ENCODE measurements at places on chromosomes 5 and 9. TPM values are rescaled to one million over a fixed set of nuclear protein-coding genes. Genes with fewer than 3 reads are reported as not detected.

The THBS4 gene
- 9.2 TPM for total RNA-seq

The MCC gene
- total RNA-seq = 18.2 TPM

The CATSPER3 gene
- total RNA-seq = 0.68 TPM

The TMC1 gene
- total RNA-seq = 0.27 TPM

The C5orf22 gene
- 22.5 TPM for total RNA-seq

The MOB3B gene
- total RNA-seq = 1.6 TPM

The NTRK2 gene
- 20.6 TPM for total RNA-seq

The DOCK2 gene
- 12.1 TPM for total RNA-seq

The SH3RF2 gene
- 56.2 TPM for total RNA-seq

The GRAMD2B gene
- total RNA-seq = 32.7 TPM

GRCh38 chr5:82820961-82821845 lies 256.0 kb downstream of the TMEM167A start:
- DNase-seq = no peak

GRCh38 chr5:143347046-143347445 lies 56.4 kb downstream of the NR3C1 start:
- no peak for DNase-seq

DNA sequence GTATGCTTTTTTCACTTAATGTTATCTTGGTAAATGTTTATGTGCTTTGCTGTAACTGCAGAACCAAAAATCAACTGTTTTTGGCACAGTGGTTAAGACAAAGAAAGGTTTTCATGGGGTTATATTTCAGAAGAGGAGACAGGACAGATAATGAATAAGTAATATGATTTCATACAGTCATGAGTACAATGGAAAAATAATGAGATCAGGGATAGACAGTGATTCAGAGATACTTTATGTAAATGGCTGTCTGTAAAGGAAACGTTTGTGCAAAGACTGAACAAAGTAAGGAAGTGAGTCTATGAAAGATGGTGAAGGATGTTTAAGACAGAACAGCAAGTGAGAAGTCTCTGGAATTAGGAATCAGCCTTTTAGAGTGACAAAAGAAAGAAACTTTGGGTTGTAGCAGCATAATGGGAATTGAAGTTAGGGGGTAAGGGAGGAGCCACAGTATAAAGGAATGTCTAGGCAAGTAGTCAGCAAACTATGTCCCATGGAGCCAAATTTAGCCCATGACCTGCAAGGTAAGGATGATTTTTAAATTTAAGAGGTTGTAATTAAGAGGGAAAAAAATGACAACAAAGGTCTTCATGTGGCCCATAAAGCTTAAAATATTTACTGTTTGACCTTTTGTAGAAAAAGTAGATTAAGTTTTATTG lies 55.0 kb downstream of the TNPO1 start:
- no peak for DNase-seq

DNA sequence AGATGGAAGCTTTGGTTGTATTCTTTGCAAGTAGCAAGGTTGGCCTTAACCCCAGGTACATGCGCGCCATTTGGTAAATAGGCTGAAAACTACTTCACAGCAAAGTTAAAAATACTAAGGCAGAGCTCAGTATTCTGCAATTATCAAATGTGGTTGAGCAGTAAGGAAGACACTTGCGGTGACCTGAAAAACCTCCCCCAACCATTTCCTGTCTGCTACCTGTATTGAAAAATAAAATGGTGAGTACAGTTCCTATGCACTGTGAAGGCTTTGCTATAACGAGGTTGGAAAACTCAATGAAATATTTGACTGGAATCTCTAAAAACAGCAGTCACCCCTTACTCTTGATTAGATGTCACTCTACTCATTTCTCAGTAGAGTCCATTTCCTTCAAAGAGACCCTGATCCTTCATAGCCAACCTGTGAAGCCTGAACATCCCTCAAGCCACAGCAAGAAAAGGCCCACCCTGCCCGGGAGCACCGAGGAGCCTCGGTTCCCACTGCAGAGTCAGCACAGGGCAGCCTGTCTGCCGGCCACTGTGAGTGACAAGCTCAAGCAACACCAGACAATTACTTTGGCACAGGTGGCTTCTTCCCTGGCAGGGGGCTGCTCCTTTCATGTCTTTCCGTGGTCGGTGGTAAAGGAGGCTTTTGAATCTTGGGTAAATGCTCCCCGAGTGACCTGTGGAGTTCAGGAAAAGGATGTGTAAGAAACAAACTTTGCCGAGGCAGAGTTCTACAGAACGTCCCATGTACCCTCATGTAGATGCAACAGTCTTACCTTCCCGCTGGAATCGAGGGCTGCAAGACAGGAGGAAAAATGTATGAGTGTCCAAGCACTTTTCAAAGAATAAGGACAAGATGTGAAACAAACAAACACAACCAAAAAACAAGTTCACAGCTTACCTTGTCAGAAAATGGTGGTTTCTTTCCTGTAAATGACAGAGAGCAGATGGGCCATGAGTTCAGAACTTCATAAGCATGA lies 29.6 kb downstream of the C5orf58 start:
- DNase-seq = no peak

GRCh38 chr5:73759771-73760170 lies 133.8 kb downstream of the ARHGEF28 start:
- DNase-seq = no peak

DNA sequence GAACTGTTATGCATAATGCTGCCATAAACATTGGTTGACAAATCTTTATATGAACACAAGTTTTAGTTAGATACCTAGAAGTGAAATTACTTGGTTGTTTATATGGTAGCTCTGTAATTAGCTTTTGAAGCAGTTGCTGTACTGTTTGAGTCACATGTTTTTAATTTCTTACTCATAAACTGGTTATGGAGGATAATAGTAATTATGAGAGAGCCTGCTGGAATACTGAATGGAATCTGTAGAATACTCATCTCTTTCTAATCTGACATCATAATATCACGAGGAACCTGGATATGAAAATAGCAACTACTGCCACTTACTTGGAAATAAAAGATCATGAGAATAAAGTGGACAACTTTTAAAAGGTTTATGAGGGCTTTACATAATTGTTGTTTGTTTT lies 509.2 kb downstream of the CETN3 start:
- no peak for DNase-seq

DNA sequence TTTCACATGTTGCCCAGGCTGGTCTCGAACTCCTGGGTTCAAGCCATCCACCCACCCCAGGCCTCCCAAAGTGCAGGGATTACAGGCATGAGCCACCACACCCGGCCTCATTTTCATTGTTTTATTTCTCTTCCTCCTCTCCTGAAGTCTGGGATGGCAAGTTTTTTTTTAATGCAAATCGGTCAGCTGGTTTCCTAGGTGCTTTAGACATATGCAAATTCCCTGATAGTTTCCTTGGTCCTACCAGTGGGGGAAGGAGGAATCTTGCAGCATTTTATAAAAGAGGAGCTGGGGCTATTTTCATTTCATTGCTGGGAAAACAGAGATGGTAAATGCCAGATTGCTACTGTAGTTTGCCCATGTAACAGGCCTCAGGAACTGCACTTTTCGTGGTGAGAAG lies 179.4 kb downstream of the ACTL7B start:
- DNase-seq = no peak

GRCh38 chr5:139391570-139392323 lies 2.0 kb upstream of the MZB1 start:
- no peak for DNase-seq

DNA sequence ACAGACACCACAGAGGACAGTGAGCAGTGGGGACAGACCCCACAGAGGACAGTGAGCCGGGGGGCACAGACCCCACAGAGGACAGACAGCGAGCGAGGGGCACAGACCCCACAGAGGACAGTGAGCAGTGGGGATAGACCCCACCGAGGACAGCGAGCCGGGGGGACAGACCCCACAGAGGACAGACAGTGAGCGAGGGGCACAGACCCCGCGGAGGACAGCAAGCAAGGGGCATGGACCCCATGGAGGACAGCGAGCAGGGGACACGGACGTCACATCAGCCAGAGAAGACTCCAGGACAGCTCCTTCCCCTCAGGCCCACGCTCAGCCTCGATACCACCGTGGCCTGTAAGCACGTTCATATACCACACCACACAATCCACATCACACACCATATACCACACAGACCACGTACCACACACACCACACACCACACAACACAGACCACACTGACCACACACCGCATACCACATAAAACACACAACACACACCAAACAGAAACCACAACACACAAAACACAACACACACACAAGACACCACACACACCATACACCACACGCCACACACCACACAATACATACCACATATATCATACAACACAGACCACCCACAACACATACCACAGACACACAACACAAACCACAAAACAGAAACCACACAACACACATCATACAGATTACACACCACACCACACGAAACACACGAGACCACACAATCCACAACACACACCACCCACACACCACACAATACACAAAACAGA lies 5.2 kb upstream of the ZDHHC11 start:
- DNase-seq = peak; percentile 16

GRCh38 chr5:121350181-121350930 lies 501.3 kb upstream of the FTMT start:
- no peak for DNase-seq

GRCh38 chr5:154770111-154770510 lies 14.9 kb downstream of the LARP1 start:
- no peak for DNase-seq

DNA sequence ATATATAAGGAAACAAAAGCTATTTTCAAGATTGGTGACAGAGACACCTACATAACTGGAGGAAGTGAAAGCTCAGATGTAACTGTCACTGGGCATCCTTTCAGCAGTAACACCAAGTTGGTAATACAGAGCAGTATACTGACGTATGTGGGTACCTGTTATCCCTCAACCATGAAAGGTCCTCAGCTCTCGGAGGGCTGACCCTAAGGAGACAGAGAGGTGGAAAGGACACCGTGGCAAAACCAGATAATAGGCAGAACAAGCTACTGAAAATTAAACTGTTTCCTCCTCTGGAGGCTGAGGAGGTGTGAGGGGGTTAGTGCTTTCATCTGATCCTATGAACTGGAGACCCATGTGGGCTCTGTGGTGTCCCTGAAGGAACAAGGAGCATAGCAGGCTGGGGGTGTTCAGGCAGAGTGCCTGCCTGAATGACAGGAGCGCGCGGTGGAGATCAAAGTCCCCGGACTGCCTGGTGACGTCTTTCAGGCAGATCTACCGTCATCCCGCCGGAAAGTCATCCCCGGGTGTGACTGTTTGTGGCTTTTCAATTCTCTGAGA lies 130.2 kb upstream of the FSTL4 start:
- DNase-seq = no peak

DNA sequence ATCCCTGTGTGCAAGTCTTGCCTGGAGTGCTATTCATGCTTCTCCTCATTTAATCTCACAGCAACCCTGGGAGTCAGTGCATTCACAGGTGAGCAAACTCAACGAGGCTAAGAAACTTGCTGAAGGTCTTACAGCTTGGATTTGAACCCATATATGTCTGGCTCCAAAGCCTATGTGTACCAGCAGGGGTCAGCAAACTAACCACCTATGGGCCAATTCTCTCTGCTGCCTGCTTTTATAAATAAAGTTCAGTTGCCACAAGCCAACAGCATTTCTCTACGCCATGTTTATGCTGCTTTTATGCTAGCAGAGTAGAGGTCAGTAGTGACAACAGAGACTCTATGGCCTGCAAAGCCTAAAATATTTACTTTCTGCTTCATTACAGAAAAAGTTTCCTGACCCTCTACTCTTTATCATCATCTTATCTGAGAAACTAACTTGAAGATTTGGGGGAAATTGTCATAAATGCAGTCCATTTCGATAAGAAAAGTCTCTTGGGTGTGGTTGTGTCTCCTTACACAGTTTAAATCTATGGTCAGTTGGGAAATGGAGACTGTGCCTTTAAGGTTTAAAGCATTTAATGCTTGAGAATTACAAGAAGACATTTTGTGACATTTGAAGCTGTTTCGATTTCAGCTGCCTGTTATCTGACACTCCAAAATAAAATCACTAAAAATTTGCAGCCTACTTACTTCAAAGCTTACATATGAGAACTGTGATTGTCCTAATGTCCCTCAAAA lies 137.7 kb downstream of the PRELID2 start:
- no peak for DNase-seq

DNA sequence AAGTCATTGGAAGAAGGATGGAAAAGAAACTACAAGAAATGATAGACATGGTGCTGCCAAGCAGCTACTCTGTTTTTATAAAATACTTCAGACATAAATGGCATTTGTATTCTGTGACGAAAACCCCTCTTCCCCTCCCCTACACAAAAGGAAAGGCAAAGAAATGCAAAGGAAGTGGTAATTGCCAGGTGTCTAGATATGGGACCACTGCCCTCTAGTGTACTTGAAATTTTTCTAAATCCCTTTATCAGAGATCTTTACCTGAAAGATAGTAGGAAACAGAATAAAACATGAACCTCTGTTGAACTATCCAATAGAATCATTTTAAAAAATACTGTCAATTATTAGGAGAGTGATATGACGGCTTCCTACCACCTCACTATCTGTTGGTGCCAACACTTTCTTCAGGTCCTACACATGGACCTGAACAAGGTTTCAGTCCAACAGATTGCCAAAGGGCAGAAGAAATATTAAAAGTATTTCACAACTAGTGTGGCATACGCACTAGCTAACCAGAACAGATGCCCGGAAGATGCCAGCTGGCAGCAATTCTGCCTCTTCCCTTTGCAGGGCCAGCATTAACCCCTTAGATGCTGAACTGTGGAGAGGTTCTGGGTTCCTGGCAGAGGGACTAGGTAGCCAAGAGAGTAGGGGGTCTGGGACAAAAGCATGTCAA lies 104.1 kb downstream of the TSSK1B start:
- peak; percentile 64 for DNase-seq
